Stimulated activated CD8-positive, alpha-beta memory T cell treated with anti-CD3 and anti-CD28 coated beads, Interleukin-4, amount 100 ng/mL, for 4 hours (primary cell): ENCODE measurements at places on chromosomes 3 and 15.

DNA sequence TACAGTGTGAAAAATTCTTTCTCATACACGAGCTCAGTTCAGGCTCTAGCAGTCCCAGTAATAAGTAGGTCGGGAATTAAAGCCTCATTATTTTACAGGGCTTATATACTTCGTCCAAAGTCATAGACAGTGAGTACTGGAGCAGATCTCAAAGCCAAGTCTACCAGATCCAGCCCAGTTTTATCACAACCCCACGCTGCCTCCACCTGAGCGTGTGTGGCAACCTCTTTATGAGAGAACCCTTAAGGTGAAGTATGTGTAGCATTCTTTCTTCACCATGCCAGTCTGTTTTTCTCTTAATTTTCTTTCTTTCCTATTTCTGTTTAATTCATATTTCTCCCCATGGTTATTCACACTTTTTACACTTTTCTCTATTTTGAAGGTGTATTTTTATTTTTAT is 574.6 kb upstream of the ARPP21 start:
- DNase-seq, result no peak

- no peak for DNase-seq
Observed at GRCh38 chr15:37028625-37029296, 71.6 kb downstream of the MEIS2 start.

DNA sequence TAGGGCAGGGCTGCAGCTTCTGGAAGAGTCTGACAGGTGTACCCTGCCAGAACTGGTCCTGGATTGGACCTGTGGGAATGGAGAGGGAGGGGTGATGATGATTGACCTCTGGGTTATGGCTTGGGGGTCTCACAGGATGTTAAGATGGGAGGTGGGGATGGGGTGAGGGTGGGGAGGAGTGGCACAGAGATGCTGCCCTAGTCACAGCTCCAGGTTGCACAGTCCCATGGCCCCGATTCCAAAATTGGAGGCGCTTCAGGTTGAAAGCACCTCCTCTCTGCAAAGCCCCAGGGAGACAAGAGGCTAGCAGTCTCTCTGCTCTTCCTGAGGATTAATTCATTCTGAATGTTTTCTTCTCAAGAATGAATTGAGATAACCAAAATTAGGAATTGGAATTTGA is 101.4 kb downstream of the FAM43A start:
- DNase-seq, result no peak

- DNase-seq, result no peak
Observed at GRCh38 chr3:156459434-156459833, 95.5 kb downstream of the SSR3 start.

DNA sequence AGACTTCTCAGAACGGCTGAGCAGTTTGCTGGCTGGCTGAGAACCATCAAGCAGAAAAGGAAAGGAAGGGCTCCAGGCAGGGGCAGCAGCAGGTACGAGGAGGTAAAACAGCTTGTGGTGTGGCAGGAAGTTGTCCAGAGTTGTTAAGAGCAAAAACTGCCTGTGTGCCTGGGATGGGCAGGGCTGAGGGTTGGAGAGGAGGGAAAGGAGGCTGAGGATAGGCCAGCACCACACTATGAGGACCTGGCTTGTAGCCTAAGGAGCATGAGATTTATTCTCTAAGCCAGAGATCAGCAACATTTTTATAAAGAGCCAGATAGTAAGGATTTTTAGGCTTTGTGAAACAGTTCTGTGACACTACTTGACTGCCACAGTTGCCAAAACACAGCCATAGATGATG is 8.0 kb downstream of the IGSF10 start:
- DNase-seq, result no peak

GRCh38 chr3:192038726-192039125 is 577.8 kb downstream of the PYDC2 start:
- DNase-seq, result no peak

GRCh38 chr3:152549263-152549662 is 280.5 kb downstream of the MBNL1 start:
- no peak for DNase-seq

DNA sequence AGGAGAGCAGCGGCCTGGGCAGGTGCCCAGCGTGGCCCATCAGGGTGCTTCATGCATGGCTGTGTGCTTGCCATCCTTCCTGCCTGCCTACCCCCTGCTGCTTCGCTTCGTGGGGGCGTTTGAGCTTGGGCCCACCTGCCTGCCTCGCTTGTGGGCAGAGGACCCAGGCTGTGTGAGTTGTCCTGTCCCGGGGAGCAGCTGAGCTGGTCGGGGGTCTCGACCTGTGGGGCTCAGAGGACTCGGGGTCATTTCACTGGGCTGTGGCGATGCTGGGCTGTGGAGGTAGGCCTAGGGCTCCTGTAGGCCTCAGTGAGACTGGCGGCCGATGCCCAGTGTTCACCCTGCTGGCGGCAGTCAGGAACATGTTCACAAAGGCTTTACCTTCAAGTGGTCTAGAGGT is 12.1 kb upstream of the STAB1 start:
- no peak for DNase-seq

DNA sequence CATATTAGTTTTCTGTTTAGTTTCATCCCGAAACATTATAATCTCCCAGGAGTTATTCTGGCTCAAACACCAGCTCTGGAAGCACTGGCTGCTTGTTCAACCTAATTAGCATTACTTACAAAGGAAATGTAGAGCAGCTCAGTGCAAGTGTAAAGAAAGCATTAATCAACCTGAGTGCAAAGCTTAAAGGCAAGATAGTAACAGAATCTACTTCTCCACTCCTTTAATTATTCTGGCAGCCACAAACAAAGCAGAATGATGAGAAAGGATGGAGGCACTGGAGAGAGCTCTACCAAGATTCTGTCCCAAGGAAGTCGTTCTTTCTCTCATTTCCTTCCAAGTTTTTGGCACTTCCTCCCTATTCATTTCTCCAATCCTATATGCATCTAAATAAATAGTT is 1384.0 kb downstream of the ZPLD1 start:
- DNase-seq, result no peak
